H4 (cell line): ENCODE measurements at places on chromosomes 5 and 9.

GRCh38 chr5:159543326-159543725, 213.0 kb upstream of the IL12B start:
- no peak for DNase-seq

GRCh38 chr5:3787604-3788003, 192.0 kb downstream of the IRX1 start:
- DNase-seq: no peak

DNA sequence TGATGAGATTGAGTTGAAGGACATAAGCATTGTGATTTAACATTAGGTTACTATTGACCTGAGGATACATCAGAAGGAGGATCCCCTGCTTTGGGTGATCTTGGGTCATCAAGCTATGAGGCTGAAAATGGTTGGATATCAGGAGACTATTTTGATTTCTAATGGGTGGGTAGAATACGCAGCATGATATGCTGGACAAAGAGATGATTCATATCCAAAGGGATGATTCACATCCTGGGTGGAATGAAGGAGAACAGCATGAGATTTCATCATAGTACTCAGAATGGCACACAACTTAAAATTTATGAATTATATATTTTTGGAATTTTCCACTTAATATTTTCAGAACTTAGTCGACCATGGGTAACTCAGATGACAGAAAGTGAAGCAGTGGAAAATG, 1759.5 kb upstream of the C9orf72 start:
- peak; percentile 27 for DNase-seq

DNA sequence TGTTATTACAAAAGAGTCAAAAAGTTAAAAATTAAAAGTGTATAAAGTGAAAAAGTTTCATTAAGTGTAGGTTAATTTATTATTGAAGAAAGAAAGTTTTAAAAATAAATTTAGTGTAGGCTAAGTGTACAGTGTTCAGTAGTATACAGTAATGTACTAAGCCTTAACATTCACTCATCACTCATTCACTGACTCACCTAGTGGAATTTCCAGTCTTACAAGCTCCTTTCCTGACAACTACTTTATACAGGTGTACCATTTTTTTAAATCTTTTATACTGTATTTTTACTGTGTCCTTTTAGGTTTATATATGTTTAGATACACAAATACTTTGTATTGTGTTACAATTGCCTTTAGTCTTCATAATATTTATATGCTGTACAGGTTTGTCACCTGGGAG, 530.2 kb upstream of the FAM174A start:
- no peak for DNase-seq

DNA sequence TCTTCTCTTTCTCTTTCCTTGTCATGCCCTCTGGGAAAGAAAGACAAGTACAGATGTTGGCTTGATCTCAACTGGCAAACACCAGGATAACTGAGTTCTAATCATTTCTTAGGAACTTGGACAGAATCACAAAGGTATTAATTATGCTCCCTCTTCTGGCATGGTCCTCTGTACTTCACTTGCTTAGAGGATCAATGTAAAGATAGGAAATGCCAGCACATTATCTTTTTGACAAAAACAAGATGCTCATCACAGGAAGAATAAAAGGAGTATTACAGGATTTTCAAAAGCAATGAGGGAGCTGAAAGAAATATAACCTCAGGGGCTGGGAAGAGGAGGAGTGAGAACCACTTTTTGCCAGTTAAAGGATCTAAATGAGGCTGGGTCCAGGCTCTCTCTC, 70.6 kb downstream of the LHFPL2 start:
- DNase-seq: no peak
